Hematopoietic multipotent progenitor cell treated with erythropoietin and hydrocortisone succinate and interleukin-3 and kit ligand, for 15 days (in vitro differentiated cells): ENCODE measurements at places on chromosomes 5 and 9.

DNA sequence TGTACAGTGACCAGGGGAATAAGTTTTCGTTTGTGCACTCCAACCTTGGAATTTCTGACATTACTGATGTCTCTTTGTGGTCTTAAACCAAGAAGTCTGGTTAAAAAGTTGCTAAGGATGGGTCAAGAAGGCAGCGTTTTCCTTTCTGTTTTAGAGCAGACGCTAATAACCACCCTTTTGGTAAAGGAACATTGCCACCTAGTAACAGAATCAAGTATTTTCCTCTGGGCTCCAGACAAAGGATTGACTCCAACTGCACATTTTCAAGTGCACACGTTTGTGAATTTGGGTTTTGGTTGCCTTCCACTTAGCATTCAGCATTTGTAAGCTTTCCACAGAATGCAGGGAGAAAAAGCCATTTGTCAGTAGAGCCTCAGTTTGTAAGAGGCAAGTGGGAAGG is 22.2 kb upstream of the CEP78 start:
- DNase-seq = no peak

GRCh38 chr5:151154931-151155774 is 2.4 kb downstream of the ANXA6 start:
- DNase-seq = no peak

- DNase-seq = no peak
These were observed 69.5 kb upstream of the TAS2R1 start for GRCh38 chr5:9699681-9700080.

GRCh38 chr5:90131383-90132133 is 278.0 kb downstream of the CETN3 start:
- DNase-seq = no peak

DNA sequence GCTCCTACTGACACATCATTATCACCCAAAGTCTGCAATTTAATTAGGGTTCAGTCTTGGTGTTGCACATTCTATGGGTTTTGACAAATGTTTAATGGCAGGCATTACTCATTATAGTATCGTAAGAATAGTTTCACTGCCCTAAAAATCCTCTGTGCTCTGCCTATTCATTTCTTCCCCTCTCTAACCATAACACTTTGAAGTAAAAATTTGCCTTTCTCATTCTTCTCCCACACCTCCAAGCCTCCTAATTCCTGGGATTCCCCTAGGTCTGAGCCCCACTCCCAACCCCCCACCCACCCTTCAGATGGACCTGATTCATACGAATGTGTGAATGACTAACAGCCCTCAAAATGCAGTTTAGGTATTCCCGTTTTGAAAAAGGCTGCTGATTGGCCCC is 18.4 kb downstream of the ENC1 start:
- DNase-seq = no peak

DNA sequence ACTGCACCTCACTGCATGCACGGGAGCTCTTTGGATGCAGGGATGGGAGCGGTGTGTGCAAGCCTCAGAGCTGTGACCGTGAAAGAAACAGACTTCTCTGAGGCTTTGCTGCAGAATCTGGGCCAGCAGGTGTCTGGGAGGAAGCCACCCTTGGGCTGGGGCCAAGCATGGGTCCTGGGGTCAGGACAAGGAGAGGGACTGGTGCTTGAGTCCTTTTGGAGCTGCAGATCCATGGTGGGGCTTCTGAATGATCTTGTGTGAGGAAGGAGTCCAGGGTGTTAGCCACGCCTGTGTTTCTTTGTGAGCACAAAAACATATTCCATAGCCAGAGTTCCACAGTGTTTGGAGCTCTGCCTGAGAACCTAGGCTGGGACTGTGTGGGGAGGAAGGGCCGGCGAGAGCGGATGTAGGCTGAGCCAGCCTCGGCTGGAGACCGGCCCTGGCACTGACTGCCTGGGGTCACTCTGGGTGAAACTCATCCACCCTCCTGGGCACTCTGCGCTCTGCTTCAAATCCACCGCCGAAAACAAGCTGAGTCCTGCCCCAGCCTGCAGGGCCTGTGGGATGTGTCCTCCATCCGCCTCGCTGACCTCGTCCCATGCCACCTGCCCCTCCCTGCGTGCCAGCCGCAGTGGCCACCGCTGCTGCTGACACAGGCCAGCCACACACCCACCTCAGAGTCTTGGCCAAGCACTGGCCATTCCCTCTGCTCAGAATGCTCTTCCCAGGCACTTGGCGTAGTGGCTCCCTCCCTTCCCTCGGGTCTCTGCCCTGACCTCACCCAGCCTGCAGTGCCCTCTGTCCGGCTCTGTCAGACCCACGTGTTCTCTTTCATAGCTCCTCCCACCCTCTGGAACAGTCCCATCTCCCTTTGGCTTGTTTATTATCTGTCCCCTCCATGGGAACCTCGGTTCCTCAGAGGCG is 26.7 kb downstream of the ERGIC1 start:
- DNase-seq = no peak

DNA sequence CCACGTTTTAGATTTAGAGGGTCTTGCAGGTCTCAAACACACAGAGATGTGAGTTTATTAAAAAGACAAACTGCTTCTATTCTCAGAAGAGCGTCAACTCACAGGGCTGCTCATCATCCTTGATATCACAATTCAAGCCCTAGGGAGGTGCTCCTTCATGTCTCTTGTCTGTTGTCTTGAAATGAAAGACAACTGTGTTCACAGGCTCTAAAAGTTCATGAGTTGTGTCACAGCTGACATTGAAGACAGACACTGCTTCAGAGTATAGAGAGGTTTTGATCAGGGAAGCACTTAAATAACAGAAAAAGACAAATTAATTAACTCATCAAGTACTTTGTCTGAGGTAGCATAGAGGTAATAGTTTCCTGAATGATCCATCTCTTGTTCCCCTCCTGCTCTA is 1917.6 kb upstream of the WWC1 start:
- DNase-seq = no peak

GRCh38 chr5:14998491-14998890 is 126.9 kb upstream of the ANKH start:
- DNase-seq = no peak

DNA sequence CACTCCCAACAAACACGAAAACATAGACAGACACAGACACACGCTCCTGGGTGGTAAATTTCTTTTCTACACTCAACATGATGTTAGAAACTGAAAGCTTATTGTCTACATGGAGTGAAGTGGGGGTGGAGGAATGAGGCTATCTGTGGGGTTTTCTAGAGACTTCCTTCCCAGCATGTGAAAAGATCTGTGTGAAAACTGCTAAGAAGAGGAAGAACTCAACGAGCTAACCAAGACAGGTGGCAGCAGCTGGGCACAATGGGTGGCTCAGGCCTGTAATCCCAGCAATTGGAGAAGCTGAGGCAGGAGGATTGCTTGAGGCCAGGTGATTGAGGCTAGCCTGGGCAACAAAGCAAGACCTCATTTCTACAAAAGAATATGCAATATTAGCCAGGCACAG is 7.6 kb downstream of the FYB1 start:
- no peak for DNase-seq

DNA sequence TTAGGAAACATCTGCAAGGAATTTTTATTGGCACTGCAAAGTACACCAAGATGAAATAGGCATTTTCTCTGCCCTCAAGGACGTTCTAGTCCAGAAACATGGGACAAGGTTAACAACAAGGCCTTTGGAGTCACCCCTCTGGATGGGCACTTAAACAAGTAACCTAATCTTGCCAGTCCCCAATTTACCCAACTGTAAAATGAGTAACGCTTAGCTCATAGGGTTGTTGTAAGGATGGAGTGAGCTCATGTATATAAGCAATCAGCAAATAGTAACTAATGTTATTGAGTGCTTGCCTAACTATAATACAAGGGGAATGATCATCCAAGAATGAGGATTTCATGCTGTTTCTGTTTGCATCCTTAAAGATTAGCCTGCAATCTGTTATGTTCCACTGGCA is 189.3 kb downstream of the PAPPA start:
- no peak for DNase-seq

DNA sequence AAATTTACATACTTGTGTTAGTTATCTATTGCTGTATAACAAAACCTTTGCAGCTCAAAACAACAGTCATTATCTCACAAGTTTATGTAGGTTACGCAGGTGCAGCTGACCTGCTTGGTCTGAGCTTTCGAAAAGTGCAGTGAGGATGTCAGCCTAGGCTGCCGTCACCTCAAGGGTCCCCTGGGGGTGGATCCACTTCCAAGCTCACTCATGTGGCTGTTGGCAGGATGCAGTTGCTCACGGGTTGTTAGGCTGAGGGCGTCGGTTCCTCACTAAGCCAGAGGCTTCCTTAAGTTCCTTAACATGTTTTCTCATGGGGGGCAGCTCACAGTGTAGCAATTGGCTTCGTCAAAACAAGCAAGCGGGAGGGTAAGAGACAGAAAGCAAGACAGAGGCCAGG is 139.8 kb downstream of the DOCK8 start:
- DNase-seq = no peak

- DNase-seq = no peak
These were observed 552.1 kb upstream of the CDH9 start for GRCh38 chr5:27590503-27590902.

DNA sequence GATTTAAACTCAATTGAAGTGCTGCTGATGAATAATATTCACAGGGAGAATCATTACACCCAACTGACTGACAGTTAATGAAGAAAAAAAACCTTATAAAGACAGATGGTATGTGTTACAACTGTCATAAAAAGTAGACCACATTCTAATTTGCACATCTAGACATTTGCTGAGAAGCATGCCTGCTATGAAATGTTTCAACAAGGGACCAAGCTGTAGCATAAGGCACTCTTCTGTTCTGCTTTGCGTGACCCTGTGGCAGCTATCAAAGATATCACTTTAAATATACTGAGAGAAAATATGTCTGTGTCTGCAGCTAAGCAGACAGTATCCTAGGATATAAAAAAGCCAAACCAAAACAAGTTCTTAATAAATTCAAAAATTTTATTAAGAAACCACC is 153.7 kb downstream of the TMEM232 start:
- DNase-seq = no peak

- no peak for DNase-seq
These were observed 75.7 kb upstream of the CCDC112 start for GRCh38 chr5:115372146-115372545.

DNA sequence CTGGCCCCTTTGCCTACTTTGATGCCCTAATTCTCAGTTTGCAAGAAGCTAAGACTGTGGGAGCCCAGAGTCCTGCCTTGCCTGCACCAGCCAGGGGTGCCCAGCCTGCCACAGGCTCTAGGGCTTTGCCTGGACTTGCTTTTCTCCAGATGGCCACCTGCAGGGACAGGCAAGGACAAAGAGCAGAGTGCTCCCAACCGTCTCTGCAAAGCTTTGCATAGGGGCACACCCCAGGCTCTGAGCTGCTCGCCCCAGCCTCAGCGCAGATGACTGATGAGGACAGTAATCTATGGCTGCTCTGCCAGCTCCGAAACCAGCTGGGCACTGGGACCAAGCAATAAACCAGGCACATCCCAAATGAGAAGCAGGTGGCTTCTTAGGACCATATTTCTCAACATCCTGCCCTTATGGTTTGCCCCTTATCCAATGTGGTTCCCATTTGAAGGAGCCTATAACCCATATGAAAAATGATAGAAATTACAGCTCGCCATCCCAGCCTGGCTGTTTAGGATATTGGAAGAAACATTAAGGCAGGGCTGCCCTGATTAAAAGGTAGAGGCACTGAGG is 25.4 kb upstream of the TCF7 start:
- DNase-seq = no peak

DNA sequence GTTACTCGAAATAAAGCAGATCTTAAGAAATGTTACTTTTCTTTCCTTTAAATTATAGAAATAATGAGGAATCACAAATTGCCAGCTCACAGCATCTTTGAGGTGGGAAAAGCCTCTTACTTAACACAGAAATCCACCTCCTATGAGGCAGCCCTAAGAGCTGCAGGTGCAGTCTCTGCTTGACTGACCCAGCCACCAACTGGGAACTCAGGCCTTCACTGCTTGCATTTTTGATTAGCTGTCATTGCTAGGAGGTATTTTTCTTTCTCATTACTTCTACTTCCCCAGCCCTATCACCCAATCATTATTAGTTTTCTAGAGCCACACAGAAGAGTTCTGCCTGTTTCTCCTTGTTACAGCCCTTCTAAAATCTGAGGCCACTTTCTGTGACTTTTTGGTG is 416.5 kb upstream of the KLF4 start:
- no peak for DNase-seq

DNA sequence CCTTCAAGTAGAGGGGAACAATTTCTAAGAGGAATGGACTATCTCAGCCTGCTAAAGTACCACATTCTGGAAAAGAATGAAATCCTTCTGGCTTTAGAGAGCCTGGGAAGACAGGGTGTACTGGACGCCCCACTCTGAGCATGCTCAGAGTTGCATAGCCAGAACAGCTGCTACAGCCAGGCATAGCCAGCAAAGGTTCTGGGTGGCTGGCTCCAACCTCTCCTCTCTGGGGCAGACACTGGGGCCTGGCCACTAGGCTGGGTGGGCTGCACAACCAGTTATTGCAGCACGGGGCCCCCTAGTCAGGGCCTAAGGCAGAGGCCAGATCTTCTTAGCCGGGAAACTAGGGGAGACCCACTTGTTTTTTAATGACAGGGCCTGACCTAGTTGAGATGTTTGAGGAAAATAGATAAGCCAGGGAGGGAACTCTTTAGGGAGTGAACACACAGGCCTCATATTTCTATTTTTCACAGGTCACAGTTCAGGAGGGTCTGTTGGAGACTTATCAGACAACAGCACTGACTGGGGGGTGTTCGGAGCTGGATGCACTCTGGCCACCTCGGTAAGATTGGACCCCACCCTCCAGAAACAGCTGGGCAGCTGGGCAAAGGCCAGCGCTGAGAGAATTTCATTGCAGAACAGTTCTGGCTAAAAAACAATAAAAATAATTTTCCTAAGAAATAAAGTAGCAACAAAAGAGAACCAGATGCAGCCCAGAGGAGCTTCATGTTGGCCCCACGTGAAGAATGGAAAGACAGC is 142.9 kb downstream of the LPAR1 start:
- DNase-seq = no peak

DNA sequence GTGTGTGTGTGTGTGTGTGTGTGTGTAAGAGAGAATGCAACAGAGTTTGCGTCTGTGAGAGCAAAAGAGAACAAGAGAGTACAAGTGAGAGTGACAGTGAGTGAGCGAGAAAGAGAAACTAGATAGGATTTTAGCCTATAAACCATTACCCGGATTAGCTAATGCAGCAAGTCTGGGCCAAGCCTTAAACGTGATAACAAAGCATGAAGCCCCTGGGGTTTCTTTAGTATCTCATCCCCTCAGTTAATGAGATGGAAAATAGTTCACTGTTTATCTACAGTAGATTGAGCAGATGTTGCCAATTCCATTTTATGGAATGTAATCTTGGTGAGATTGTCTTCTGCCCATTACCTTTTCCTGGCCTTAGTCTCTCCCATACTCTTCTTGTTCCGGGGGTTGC is 114.5 kb downstream of the MAT2B start:
- no peak for DNase-seq

DNA sequence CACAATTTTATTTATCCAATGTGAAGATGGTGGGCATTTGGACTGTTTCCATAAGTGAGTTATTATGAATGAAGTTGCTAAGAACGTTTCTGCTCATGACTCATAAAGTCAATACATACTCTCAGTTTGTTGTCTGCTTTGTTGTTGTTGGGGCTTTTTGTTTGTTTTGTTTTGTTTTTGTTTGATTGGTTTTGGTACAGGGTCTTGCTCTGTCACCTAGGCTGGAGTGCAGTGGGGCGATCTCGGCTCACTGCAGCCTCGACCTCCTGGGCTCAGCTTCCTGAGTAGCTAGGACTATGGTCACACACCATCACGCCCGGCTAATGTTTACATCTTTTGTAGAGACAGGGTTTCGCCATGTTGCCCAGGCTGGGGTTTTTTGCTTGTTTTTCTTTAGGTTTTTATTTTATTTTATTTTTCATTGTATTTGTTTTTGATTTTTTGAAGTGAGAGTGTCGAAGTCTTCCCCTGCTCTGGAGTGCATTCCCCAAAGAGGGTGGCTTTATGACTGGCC is 18.0 kb downstream of the TRIM7 start:
- no peak for DNase-seq

- DNase-seq = no peak
These were observed 25.7 kb upstream of the EEIG1 start for GRCh38 chr9:128006332-128006996.
